ENCODE measurements at places on chromosomes 3 and 15.

DNA sequence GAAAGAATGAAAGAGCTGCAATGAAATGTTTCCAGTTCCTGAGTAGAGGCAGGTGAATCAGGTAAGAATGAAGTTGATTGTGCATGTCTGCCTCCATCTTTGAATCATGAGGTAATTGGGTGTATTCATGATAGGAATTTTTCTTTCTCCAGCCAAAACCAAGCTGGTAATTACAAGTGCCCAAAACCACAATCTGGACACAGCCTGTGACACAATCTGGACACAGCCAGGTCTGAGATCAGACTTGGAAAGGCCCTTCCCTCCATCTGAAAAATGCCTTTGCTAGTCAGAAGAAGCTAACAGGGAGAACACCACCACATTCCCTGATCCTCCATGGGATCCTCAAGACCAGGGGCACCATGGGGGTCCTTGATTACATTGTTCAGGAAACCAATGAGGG, 338.5 kb upstream of the THBS1 start:
- no peak for DNase-seq

GRCh38 chr15:75062706-75063105, 39.3 kb downstream of the PPCDC start:
- no peak for DNase-seq

- peak; percentile 26 for DNase-seq
Measured at GRCh38 chr3:16741103-16741758, 136.0 kb upstream of the DAZL start.

- no peak for DNase-seq
Measured at GRCh38 chr3:58000306-58001085, 7.7 kb upstream of the FLNB start.

DNA sequence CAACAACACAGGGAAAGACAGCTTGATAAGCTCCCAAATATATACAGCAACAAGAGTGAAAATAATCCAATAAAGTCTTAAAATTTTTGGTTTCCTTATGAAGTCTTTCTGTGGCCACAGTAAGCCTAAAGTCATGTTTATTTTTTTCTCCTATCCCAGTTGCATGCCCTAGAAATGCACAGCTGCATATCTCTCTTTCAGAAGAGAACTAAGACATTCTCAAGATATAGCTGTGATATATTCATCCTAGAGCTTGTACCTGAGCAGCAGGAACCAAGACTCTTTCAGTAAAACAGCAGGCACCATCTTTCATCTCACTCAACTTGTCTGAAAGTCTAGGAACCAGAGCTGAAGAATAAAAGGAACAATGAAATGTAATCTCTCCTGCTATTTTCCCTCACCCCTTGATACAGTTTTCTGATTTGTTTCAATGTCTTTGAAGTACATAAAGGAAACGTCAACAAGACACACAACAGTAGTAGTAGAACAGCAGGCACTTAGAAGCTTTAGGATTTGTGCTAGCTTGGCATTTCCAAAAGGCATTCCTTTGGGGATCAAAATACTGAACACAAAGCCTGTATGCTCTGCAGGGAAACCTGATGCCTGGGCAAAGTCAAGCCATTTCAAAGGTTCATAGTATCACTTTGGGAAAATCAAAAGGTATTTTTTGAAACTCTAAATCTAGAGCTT, 536.8 kb downstream of the PYDC2 start:
- no peak for DNase-seq

DNA sequence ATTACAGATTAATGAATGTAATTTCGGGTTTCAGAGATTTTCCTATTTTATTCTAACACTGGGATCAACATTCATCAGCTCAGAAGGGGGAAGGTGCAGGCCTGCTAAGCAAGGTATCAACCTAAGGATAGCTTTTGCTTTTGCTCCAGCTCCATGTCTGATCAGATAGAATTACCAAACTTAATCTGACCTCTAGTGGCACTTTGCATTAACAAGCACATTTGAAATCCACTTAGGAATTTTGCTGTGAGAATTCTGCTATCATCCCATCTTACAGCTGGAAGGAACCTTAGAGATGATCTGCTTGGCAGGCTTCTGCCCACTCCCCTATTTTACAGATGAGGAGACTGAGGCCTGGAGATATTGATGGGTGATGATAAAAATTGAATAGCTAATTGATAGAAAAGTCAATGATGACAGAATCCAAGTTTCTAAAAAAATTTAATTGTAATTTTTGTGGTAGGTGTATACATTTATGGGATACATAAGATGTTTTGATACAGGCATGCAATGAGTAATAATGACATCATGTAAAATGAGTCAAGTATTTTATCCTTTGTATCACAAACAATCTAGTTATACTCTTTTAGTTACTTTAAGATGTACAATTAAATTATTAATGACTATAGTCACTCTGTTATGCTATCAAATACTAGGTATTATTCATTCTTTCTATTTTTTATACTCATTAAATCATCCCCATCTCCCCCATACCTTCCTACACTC, 209.2 kb upstream of the ZPLD1 start:
- no peak for DNase-seq

GRCh38 chr3:186544281-186544680, at the start of gene CRYGS:
Gene CRYGS, minus strand, starts transcription at chr3:186544380. Its CDS starts 54 bp downstream, at chr3:186544326.
- DNase-seq: no peak

DNA sequence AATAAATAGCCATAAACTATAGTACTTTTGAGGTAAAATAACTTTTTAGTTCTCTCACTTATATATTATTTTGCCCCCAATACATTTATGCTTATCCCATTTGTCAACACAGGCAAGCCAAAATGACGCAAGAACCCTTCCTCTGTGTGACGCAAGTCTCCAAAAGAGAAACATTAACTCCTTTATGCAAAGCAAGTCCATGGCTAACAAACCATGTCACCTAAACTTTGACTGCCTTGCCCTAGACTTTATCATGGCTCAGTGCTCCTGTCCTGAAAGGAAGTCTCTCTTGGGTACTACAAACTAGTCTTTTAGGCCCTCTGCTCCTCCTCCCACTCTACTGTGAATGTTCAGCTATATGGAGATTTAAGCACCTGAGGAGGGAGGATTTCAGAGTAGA, 230.5 kb downstream of the UNC13C start:
- DNase-seq: no peak

GRCh38 chr3:119375106-119375505, 80.9 kb downstream of the ARHGAP31 start:
- no peak for DNase-seq

- no peak for DNase-seq
Measured at GRCh38 chr15:49196856-49197255, 26.8 kb downstream of the GALK2 start.

DNA sequence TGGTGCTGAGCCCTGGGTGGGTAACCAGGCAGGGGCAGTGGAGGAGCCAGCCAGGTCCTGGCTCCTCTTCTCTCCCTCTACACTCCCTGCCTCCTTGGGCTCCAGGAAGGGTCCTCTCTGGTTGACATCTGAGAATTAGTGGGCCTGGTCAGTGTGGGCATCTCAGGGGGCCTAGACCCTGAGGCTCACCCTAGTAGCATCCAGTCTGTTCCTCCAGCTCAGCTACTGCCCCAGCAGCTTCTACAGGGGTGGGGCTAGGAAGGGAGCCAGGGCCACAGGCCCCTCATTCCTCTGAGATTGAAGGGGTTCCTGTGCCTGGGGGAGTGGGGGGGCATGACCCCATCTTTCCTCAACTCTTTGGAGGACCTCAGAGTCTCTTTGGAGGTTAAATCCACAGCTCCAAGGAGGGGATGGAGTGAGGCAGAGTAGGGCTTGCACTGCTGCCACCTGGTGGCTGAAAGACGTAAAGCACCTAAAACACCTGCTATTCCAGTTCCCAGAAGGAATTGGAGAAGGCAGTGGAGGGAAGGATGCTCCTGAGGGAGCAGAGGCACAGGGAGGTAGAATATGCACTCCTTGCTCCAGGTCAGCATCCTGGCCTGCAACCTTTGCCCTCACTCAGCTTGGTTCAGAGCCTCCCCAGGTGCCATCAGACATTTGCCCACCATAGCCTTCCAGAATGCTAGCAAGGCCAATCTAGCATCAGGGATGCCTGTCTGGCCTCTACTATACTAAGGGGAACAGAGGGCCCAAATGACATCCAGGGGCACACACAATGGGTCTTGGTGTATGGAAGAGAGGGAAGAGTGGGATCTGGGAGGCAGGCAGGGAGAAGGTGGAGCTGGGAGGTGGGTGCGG, 25.1 kb downstream of the C3orf18 start:
- DNase-seq: peak; percentile 34

DNA sequence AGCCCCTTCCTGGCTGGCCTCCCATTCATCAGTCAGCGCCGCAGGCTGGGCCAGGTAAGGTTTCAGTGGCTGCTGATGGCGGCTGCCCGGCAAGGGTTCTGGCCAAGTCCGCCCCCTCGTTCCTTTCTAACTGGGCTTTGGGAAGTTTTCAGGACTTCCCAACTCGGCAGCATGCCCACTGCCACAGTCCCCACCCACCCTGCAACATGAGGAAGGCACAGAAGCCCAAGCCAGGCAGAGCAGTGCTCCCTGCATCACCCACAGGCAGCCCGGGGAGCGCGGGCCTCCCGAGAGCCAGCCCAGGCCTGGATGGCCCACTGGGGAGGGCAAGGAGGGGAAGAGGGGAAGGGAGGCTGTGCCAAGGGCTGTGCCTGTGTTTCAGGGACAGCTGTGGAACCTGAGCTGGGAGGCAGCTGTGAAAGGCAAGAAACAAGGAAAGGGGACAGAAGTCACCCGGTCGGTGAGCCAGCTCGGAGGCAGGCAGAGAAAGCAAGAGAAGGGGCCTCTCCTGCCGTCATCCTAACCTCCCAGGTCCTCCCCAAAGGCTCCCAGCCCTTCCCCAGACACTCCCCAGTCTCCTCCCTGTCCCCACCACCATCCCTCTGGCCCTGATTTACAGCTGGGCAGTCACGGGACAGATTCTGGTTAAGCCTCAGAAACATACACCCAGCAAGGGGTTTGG, 73.9 kb downstream of the CPN2 start:
- no peak for DNase-seq

- no peak for DNase-seq
Measured at GRCh38 chr3:121895121-121895520, 920 bp downstream of the SLC15A2 start.

GRCh38 chr3:107272471-107272870, 104.8 kb upstream of the CCDC54 start:
- no peak for DNase-seq

DNA sequence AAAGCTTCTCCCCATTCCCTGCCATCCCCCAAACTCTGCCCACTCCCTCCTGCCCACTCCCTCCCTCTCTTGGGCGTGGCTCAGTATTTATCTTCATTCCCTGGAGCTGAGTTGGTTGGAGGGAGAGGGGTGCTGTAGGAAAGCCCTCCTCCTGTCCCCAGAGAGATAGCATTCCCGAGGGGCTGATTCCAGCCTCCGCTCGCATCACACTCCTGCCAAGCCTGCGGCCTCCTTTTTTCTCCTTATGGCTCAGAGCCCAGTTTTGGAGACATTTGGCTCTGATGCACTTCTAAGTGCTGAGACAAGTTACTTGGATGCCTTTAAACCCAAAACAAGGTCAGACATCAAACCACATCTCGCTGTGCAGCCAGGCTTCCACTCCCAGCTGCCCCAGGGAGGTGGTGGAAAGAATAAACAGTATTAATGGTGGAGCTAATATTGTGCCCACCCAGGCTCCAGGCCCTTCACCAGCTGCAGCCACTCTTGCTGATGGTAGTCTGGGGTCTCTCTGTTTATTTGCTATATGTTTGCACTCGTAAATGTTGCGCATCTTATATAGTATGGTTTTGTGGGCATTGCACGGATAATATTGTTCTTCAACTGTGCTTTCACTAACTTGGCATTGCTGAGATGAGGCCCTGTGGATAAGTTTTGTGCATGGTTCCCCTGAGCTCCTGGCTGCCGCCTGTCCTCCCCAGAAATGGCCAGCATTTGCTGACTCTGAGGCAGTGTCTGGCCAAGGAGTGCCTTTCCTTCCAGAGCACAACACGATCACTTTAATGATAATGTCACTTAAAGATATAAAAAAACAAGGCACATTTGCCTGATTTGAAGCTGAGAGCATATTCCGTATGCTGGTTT, 157.2 kb downstream of the LRRC28 start:
- DNase-seq: no peak

- DNase-seq: no peak
Measured at GRCh38 chr3:64158334-64158733, 66.9 kb downstream of the PRICKLE2 start.

DNA sequence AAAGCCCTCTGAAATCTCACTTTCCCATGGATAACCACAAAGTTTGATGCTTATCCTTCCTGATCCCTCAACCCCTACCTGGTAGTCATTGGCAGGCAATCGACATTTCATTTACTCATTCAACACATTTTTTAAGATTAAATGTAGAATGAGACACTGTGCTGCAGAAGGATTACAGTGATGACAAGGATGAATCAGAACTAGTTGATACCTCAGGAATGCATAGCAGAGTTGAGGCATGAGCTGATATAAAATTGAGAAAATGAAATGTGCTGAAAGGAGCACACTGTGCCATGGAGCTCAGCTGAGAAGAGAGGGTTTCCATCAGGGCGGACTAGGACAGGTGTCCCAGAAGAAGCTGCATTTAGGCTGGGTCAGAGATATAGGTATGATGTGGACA, 48.9 kb upstream of the ACTL6A start:
- no peak for DNase-seq

GRCh38 chr3:31625358-31625757, 92.6 kb downstream of the STT3B start:
- DNase-seq: no peak
